ENCODE measurements at places on chromosomes 3 and 15.

- DNase-seq: no peak
Measured at GRCh38 chr3:143529018-143529478, 319.2 kb downstream of the SLC9A9 start.

- DNase-seq: no peak
Measured at GRCh38 chr3:143531101-143531500, 317.2 kb downstream of the SLC9A9 start.

DNA sequence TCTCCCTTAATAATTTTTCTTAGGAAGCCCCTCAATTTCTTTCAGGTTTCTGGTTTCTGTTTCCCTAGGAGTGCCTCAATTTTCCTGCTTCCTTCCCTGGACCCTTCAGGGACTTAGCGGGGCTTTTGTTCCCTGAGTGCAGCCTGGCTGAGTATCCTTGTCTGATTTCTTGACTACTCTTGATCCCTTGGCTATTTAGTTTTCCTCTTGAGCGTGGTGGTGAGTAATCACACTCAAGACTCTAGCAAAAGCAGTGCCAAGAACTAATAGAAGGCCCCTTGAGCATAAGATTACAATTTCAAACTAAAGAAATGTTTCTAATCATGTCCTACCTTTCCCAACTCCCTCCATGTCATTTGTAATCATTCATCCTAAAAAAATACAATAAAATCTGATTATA is 94.3 kb upstream of the C3orf80 start:
- DNase-seq: no peak

GRCh38 chr3:197482001-197482400 is 73.8 kb downstream of the BDH1 start:
- DNase-seq: no peak

DNA sequence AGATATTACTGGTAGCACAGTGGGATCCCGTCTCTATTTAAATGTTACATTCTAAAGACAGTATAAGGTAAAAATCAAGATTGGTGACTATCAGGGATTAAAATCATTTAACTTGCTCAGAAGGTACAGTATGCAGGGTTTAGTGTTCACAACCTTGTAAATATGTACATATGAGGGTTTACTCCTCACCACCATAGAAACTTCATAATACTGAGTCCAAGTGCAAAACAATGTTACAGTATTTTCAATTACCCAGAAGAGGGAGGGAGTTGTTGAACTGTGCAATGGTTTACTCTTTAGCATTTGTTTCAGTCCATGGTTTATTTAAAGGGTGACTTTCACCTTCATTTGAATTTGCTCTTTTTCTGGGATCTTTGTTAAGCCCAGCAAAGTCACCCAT is 165.1 kb downstream of the ZNF621 start:
- no peak for DNase-seq

- DNase-seq: no peak
Measured at GRCh38 chr3:45887759-45888511, 1.6 kb downstream of the CCR9 start.

Measured in WTC11 (cell line).